T-helper 22 cell (primary cell): ENCODE measurements at places on chromosomes 11 and 22.

GRCh38 chr22:16854631-16855030 is 29.4 kb upstream of the XKR3 start:
- no peak for DNase-seq

- DNase-seq: no peak
Observed at GRCh38 chr11:13141731-13142709, 132.9 kb downstream of the RASSF10 start.

DNA sequence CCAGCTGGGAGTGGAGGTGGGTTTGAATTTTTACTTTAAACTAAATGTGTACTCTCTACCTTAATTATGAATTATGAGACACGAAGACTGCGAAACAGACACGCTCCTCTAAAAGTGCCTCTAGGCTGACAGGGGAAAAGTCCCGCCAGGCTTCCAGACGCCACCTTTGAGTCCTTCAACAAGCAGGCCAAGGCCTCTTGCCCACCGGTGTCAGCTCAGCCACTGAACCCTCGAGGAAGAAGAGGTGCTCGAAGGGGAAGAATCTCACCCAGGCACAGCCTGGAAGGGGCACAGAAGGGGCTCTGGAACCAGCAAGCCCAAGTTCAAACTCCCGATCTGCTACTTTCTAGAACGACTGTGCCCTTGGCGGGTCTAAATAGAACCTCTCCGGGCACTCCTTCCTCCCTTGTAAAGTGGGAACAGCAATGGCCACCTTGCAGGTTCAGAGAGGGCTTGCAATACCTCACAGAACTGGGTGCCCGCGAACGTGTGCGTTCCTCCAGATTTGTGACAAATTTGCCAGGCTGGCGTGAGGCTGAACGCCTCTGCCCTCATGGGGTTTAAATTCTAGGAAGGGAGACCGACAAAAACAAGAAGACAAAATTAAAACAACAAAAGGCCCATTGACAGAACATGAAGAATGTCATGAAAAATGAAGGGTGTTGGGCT is 158.5 kb upstream of the GRK3 start:
- no peak for DNase-seq

GRCh38 chr22:18067548-18068341 is 10.0 kb upstream of the PEX26 start:
- DNase-seq: no peak

DNA sequence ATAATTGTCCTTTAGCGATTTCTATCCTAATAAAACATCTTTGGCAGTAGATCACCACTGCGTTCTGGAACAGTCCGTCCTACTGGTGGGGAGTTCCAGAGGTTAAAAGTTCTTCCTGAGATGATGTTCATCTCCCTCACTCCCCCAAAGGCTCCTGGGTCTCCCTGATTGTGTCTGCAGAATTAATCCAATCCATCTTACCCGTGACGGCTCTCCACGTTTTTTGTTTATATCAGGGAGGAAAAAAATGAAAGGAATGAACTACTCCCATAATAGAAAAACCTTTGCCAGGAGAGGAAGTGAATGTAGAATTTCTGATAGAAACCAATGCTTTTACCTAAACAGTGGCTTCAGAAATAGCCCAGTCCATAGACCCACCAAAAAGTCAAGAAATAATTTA is 81.6 kb downstream of the LARGE1 start:
- DNase-seq: no peak

DNA sequence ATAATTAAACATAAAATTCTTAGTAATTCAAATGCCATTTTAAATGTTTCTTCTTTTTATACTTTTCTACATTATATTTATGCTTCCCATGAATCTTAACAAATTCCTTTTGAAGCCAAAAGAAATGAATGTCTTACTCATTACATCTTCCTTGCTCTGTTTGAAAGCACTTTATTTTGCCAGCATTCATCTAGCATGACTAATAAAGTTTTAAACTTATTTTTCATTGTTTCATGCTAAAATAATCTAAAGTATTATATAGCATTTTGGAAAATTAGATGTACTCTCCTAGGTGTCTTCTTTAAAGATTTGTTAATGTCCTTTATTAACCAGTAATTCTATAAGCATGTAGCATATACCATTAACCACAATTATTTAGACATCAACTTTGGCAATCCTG is 9.7 kb upstream of the PIWIL4 start:
- DNase-seq: no peak

DNA sequence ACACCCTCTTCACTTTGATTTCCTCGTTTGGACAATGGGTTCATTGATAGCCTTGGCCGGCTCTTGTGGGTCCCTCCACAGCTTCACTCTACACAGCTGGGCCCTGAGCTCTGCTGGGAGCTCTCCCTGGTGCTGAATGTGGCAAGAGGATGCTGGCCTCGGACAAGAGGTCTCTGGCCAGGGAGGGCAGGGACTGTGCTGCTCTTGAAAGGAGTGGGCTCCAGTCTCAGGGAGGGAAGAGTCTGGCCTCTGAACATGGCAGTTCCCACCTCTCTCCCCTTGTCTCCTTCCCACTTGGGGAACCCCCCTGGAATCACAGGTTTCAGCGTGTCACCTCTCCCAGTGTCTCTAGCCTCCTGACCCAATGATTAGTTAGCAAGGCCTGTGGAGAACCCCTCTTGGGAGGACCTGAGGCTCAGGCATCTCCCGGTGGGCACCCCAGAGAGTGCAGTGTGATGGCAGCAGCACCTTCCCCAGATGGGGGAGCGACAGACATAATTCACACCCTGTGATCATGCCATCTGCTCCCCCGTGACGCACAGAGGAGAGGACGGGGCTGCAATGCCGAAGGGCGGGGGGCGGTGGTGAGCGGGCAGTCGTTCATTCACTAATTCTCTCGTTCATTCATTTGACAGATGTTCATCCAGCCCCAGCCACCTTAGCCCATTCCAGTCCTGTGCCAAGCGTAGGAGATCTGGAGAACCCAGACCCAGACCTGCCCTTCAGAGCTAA is 2.8 kb upstream of the CABP7 start:
- DNase-seq: no peak

GRCh38 chr11:8100158-8100557 is 19.1 kb downstream of the TUB start:
- DNase-seq: no peak

- DNase-seq: no peak
Observed at GRCh38 chr11:92101920-92102319, 122.7 kb upstream of the FAT3 start.

DNA sequence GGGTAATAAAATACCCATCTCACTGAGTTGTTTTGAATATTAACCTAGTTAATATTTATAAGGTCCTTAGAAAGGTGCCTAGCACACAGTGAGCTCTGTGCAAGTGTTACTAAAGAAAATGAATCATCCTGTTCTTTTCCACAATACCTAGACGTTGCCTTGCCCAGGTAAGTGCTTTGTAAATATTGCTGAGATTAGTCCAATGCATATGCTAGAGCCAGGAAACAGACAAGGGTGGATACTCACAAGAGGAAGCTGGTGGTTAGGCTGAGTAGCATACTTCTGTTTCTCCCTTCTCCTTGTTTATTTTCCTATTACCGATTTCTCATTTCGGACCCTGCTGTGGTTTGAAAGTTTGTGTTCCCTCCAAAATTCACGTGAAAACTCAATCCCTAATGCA is 58.1 kb upstream of the BARX2 start:
- no peak for DNase-seq

DNA sequence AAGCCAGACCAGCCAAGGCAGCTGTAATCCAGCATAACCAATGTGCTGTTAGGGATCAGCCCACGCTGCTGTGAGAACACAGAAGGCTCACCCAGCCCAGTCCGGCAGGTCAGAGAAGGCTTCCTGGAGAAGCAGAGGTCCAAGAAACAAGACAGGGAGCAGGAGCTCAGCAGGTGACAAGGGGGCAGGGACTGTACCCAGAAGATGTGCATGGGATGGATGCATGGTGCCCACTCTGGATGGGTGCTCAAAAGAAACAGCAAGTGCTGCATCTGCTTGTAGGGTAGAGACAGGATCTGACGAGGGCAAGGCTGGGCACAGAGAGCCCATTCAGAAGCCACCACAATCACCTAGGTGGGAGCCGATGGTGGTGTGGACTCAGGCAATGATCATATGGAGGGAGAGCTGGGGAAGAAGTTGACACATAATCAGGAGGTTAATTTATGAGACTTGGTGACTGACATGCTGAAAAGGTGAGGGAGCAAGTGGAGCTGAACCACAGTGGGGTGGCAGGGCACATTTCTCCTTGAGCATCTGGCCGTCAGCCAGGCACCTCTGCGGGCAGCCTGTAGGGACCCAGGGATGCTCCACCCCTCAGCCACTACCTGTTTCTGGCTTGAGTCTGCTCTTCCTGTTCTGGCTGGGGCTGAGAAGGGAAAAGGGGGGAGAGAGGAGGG is 102.3 kb upstream of the DRD2 start:
- DNase-seq: no peak

GRCh38 chr11:11253497-11253896 is 99.6 kb downstream of the CSNK2A3 start:
- DNase-seq: no peak

GRCh38 chr11:118618115-118618990 is 10.9 kb downstream of the PHLDB1 start:
- no peak for DNase-seq

- DNase-seq: no peak
Observed at GRCh38 chr11:20155683-20156279, 4.5 kb downstream of the DBX1 start.

GRCh38 chr11:113664069-113664980 is 41.8 kb downstream of the TMPRSS5 start:
- DNase-seq: no peak

DNA sequence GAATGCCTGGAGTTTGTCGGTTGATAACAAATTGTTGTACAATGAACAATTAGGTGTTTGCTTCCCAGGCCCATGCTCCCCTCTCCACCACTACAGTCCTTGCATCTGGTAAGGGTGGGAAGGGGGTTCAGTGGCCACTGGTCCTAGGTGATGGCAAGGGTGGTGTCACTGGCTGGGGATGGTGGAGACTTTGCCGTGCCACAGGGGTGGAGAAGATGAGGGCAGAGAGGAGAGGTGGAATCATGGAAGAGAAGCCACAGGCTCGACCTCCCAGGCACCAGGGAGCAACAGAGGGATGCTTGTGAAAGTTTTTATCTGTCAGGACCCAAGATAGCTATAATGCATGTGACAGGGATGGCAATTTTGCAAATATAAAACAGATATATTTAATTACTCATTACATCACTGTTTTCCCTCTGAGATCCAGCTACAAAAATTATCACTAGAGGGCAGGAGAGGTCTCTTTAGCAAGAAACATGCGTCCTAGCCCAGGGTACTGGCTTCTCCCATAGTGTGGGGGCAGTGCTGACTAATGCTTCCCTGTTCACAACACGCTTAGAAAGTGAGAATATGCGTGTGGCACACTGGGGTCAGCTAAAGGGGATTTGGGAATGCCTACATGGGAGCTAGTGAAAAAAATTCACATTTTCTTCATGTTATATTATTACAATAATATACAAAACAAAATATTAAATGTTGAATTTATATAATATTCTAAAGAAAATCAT is 49.0 kb upstream of the AMPD3 start:
- peak; percentile 8 for DNase-seq

DNA sequence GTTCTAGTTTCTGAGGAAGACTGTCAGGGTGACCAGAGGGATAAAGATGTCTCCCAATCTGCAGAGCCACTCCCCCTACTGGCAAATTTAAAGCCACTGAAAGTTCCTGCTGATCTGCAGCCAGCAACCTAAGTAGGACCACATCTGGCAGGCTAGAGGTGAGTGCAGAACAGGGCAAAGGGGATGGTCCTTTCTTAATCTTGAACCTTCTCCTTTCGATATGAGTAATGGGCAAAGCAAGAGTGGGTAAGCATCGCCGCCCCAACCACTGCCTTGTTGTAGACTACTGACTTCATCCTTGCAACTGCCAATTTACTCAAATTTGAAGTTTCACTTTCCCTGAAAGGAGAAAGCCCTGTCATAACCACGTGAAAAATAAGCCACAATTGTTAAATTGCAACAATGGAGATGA is 30.7 kb downstream of the SCUBE2 start:
- no peak for DNase-seq

DNA sequence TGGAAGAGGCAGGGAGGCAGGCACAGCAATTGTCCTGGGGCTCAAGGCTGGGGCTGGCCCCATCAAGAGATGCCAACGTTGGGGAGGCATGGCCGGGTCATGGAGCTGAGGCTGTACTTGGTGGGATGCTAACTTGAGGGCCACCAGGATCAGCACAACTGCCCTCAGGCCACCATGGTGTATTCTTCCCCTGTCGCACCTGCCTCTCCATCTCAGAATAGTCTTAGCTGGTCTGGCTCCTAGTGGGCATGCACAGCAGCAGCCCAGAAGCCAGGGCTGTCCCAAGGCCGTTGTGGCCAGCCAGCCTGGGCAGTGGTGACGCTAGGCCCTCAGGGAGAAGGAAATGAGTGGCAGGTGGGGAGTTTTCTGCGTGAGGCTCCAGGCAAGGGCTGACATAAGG is 91.3 kb downstream of the DHCR7 start:
- DNase-seq: no peak

DNA sequence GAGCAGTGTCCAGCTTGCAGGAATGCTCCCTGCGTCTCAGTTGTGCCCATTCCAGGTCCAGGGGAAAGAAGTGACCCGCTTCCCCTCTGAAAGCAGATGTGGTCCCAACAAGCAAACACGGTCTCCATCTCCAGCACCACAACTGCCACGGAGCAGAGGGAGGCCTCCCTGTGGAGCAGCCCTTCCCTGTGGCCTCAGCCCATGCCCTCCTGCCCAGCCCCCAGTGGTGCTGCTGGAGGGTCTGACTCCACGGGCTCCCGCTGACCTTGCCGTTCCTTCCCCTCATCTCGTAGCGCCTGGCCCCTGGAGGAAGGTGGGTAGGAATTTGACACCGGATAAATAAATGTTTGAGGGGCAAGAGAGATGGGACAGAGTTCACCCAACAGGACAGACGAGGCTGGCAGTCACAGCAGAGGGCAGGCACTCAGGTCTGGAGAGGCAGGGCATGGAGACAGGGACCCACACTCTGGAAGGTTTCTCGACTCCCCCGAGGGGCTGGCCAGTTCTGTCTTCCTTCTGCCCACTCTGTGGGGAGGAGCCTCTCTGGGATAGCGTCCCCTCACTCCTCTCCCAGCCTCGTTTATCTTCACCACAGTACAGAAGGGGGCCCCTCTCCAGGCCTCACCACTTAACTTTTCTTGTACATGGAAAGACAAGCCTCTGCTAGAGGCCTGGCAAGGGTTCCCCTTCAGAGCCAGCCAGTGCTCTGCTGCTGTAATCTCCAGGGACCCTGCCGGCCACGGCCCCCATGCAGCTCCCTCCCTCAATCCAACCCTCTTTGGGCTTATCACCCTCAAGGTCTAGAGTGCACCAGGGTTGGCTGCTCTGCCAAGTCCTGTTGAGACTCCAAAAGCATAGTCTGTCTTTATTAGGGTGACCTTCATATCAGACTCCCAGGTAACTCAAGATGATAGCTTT is 7.5 kb upstream of the ST3GAL4 start:
- no peak for DNase-seq

DNA sequence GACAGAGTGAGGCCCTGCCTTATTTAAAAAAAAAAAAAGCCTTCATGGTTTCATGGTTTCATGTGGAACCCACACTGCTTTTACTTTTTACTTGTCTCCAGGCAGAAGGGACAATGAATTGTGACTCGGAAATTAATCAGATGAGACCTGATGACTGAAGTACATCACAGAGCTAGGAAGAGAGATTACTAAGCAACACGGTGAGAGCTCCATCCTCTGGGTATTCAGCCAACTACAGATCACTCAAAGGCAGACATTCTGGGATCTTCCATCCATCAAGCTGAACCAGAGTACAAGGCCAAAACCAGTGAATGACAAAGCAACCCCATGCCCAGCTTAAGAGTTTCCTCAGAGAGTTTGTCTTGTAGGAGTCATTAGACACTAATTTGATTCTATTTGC is 433.2 kb downstream of the SOX6 start:
- DNase-seq: no peak

- DNase-seq: no peak
Observed at GRCh38 chr11:27693398-27693797, 6.9 kb downstream of the BDNF start.
